ENCODE measurements at places on chromosomes 11 and 22.

GRCh38 chr11:128502726-128503125, 84.6 kb downstream of the ETS1 start:
- no peak for DNase-seq

GRCh38 chr22:19828035-19828401, 26.7 kb downstream of the GNB1L start:
- no peak for DNase-seq

- no peak for DNase-seq
Measured at GRCh38 chr22:43990044-43990443, 34.1 kb upstream of the PARVB start.

DNA sequence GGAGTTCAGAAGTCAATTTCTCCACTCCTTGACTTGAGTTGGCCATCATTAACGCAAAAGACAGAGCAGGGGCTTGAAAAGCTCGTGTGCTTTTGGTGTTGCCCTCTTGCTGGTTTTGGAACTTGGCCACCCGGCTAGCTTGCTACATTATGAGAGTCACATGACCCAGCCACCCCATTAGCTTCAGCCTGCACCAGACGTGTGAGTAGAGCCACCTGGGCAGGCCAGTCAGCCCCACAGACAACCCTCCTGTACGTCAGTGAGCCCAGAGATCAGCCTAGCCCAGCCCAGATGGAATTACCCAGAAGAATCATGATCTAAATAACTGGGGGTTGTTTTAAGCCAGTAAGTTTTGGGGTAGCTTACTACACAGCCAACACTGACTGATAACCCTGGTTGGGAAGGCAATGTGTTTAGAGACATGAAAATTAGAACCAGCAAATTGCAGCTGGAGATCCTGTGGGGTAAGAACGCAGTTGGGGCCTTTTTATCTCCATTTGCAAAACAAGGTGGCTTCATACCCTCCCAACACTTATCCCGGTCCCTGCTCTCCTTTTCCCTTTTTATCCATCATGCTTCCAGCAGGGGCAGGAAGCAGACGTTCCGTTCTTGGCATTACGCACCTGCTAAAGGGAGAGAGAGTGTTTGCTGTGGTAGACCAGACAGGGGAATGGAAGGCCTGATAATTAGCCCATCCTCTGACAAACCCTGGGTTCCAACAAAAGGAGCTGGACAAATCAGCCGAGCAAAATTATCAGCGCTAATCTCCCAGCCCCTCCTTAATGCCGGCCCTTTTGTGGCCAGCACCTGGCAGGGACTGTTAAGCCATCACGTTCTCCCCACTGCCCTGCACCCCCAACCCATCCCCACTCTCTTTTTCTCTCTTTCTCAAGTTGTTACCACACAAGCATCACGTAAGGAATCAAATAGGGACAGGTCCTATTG, 548.7 kb upstream of the CADM1 start:
- no peak for DNase-seq

Measured in stimulated activated CD8-positive, alpha-beta memory T cell treated with anti-CD3 and anti-CD28 coated beads, Interleukin-12 subunit alpha, Interleukin-12 subunit beta, amount 100 ng/mL, for 4 hours (primary cell).